Naive thymus-derived CD8-positive, alpha-beta T cell (primary cell): ENCODE measurements at places on chromosomes 13 and 19.

DNA sequence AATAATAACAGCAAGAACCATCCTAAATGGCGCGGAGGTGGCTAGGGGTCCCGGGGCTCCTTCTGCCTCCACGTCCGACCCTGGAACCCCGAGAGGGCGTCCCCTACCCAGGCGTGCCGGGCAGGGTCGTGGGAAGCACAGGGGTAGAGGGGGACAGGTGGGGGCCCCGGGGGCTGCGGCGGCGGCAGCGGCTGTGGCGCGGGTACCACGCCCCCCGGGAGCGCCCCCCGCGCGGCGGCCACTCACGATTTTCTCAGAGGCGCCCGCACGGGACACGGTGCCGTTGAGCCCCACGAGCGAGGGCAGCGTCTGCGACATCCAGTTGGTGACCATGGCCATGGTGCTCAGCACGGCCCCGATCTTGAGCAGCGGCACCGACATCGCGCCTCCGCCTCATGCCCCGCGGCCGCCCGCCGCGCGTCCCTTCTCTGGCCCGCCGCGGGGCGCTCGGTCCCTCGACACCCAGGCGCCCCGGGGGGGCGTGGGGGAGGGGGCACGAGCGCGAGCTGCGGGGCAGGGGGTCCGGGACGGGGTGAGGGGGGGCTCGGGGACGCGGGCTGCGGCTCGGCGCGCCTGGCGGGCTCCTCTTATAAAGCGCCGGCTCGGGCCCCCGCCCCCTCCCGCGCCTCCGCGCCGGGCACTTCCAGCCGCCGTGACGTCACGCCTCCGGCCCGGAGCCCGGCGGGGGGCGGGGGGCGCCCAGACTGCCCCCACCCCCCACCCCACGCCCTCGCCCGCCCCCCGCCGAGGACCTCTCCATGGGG is 22.9 kb downstream of the OLFM2 start:
- DNase-seq = no peak

- DNase-seq = peak; percentile 93
Measured at GRCh38 chr19:1076951-1077350, 10.0 kb downstream of the ARHGAP45 start.

DNA sequence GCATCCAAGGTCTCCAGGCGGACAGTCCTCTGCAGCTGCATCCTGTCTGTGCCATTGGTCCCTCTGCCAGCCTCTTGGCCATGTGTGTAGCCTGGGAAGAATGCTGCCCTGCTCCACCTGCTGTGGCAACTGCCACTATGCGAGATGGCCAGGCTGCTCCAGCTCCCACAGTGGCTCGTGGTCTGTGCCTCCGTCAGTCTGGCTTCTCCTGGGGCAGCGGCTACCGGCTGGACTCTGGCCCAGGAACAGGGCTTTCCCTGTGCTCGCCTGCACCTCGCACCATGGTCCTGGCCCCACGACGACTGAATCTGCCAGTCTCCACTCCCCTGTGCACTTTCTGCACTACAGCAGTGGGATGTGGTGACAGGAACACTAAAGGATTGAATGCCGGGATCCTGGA is 26.7 kb upstream of the FFAR2 start:
- DNase-seq = no peak

DNA sequence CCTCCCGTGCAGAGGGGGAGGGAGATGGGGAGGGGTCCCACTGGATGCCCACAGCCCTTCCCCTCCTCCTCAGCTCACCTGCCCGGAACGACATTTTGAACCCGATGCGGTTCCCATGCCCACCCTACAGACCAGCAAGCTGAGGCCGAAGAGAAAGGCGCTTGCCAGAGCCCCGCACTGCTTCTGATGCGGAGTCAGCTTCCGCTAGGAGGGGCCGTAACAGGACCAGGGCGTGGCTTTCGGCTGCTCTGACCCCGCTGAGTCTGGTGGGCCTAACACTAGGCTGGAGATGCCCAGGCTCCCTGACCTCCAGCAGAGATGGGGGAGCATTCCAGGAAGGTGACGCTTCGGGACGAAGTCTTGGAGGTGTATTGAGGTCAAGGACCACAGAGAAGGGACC is 6.7 kb downstream of the ONECUT3 start:
- DNase-seq = no peak

- DNase-seq = no peak
Measured at GRCh38 chr19:7947939-7948338, 4.5 kb upstream of the TIMM44 start.

- DNase-seq = no peak
Measured at GRCh38 chr13:50829896-50830295, 13.6 kb downstream of the DLEU7 start.

DNA sequence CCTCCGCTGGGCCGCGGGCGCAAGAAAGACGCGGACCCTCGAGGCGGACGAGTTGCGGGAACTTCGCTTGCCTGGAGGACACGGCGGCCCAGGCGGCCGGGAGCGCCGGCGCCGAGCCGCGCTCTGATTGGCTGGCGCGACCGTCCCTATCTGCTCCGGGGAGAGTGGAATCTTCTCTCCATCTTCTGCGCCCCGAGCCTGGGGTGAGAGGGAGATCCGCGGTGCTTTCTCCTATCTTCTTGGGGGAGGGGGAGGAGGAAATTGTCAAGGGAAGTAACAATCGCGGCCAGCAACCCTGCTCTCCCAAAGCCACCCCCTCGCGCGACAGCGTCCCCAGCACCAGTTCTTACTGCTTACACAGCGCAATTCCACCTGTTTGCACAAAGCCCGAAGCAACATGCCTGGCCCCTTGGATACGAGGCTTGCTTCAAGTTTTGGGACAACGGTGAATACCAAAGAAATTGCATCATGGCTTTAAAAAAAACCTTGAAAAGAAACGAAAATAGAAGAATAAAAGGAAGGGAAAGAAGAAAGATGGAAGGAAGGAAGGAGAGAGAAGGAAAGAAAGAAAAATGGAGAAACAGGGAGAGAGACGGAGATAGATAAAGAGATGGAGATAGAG is 4.8 kb downstream of the SOX21 start:
- no peak for DNase-seq

- DNase-seq = no peak
Measured at GRCh38 chr19:46082728-46083050, 41.8 kb downstream of the IGFL3 start.

DNA sequence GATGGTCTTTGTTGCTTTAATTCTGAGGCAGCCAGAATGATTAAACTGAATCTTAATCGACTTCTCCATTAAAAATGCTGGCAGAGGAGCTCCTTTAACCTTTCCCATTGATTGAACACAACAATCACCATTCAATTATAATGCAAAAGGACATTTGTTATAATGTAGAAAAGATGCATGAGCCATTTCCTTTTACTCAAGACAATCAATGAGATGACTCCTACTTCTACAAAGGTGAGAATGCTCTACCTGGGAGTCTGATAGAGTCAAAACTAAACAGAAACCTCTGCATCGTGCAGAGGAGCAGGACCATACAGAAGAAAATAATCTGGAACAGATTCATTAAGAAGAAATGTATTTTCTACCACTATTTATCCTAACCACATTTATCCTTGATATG is 253.6 kb upstream of the DACH1 start:
- no peak for DNase-seq

DNA sequence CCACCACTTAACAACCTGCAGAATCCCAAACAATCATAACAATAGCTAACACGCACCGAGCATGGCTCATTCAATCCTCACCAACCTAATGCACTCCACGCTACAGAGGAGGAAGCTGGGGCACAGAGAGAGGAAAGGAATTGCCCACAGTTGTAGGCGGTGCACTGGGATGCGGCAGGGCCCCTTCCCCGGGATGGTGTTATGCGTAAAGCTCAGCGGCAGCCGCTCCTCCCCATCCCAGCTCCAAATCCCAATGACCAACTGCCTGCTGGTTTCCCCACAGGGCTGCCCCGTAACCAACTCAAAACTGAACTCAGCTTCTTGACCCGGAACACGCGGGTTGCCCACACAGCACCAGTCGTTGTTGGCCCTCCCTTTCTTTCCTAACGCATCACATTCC is 42.2 kb downstream of the SERP2 start:
- DNase-seq = no peak

GRCh38 chr13:112170823-112171569 is 104.0 kb downstream of the SOX1 start:
- no peak for DNase-seq

DNA sequence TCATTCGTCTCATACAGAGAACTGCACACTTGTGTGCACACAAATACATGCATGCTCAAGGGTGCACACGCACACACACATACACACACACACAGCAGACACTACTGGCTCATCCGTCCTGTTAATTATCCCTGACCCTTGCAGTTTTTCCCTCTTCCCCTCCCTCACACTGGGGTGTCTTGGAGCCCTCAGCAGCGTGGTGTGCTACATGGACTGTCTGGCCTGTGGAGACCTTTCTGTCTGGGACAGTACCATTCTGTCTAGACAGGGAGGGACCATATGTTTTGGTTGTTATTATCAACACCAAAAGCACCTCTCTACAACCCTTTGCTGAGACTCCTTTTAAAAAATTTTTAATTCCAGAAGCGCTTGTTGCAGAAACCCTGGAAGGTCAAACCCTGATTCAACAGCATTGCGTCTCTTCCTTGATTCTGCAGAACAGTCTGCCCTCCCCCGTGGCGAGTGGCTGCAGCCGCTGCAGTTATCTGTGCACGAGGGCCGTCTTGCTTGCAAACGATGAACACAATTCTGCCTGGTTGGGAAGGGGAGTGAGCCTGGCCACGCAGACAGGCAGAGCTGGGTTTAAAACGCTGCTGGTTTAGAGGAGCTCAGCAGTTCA is 374.0 kb downstream of the IRS2 start:
- no peak for DNase-seq

DNA sequence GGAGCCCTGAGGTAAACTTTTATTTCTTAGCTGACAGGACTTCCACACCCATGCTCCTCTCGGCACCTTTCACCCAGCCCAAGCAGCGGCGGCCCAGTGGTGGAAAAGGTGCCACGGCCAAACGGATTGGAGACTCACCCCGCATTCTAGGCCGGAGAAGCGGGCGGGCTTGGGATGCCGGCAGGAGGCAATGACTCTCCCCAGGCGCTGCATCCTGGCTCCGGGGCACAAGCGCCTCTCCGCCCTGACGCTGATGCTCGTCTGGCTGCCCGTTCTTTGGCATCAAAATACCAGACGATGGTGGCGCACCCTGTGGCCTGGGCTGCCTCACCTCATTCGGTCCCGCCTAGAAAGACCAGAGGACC is 6.7 kb upstream of the ZNF606 start:
- no peak for DNase-seq

DNA sequence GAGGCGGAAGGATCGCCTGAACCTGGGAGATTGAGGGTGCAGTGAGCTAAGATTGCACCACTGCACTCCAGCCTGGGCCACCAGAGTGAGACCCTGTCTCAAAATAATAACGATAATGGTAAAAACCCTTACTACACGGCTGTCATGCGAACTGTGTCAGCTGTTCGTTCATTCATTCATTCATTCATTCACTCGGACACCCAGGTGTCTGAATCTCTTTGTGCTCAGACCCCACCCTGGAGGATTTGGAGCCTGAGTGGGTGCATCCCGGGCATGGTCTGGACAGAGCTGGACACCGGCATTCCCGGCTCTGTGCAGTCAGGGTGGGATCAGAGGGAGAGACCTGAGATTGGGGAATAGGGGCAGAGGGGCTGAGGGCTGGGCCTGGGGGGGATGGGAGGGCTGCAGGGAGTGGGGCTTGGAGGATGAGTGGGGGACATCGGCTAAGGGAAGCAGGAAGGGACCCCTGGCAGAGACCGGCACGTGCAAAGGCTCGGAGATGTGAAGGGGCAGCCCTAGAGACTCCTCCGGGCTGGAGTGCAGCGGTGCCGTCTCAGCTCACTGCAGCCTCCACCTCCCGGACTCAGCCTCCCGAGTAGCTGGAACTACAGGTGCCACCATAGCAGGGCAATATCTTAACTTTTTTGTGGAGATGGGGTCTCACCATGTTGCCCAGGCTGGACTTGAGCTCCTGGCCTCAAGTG is 31.6 kb upstream of the TCF3 start:
- DNase-seq = no peak

GRCh38 chr13:106616729-106617128 is 48.8 kb upstream of the ARGLU1 start:
- no peak for DNase-seq

DNA sequence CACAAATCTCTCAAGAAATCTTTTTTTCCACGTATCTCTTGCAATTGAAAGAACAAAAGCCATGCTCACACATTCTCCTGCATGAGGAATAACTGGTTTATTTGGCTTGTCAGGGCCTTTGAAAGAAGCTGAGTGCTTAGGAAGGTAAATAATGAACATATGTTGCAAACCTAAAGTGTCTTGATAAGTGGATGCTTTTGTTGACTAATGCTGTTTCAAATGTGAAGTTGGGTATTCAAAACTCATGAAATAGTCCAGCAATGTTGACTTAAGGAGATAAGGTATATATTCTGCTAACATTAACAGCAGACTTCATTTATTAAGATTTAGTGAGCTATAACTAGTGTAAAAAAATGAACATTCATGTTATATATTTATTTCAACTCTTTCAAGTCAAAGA is 1792.7 kb upstream of the MIR17HG start:
- DNase-seq = no peak

- peak; percentile 90 for DNase-seq
Measured at GRCh38 chr19:18428787-18429674, 8.9 kb downstream of the ISYNA1 start.

DNA sequence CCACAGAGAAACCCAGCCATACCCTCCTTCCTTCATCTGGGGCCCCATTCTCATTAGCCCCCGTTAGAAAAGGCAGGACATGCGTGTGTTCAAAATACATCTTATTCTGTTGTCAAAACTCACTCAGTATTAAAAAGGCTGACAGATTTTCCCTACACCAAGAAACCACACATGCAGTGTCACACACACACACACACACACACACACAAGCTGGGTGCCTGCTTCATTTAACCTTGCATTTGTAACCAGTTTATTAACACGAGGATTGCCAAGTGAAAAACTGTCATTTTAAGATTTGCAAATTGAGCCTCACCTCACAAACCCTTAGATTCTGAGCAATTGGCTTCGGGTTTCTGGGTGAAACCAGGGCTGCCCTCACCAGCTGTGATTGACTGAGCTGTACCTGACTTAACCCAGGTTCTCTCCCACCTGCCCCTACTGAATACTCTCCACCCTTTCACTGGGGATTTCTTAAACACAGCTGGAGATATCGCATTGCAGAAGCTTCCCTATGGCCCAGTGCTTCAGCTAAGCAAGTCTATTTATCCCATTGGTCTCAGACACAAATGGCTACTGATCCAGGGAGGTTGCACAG is 172.7 kb upstream of the ZNF507 start:
- DNase-seq = no peak

DNA sequence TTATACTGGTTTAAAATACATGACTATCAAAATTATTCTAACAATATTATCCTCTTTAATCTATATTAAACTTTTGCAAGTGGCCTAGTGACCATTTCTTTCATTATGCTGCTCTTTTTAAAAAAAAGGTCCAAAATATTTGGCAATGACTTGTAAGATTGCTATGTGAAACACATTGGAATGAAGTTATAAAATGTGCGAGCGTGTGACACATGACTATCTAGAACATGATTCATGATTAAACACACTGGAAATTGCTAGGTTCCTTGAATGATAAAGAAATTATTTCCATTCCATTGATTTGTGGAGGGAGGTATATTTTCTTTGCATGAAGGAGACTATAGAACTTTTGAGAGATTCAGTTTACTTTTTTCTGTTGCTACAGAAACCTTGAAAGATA is 739.1 kb downstream of the DIAPH3 start:
- DNase-seq = no peak
